ENCODE measurements at places on chromosomes 6 and 20.

GRCh38 chr6:132973514-132973993, 159.2 kb downstream of the RPS12 start:
- DNase-seq = no peak

- DNase-seq = no peak
Measured at GRCh38 chr6:158758941-158759479, 60.2 kb downstream of the EZR start.

GRCh38 chr6:142728364-142728763, 216.6 kb downstream of the HIVEP2 start:
- no peak for DNase-seq

DNA sequence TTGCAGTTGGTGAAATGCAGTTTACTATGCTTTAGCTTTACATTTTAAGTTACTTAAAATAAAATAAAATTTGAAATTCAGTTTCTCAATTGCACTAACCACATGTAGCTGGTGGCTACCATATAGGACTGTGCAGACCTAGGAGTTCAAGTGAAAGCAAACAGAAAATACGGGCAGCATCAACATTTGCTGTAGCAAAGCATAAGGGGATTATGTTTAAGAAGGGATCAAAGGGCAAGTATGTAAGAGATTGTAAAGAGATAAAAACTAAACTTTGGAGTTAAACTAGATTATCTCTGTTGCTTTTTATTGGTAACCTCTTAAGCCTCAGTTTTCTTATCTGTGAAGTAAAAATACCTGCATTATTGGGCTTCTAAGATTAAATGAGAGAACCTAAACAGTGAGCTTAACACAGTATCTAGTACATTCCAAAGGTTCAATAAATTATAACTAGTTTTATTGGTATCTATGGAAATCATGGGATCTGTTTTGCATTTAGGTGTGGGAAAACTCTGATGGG, 81.2 kb downstream of the SPTLC3 start:
- no peak for DNase-seq

DNA sequence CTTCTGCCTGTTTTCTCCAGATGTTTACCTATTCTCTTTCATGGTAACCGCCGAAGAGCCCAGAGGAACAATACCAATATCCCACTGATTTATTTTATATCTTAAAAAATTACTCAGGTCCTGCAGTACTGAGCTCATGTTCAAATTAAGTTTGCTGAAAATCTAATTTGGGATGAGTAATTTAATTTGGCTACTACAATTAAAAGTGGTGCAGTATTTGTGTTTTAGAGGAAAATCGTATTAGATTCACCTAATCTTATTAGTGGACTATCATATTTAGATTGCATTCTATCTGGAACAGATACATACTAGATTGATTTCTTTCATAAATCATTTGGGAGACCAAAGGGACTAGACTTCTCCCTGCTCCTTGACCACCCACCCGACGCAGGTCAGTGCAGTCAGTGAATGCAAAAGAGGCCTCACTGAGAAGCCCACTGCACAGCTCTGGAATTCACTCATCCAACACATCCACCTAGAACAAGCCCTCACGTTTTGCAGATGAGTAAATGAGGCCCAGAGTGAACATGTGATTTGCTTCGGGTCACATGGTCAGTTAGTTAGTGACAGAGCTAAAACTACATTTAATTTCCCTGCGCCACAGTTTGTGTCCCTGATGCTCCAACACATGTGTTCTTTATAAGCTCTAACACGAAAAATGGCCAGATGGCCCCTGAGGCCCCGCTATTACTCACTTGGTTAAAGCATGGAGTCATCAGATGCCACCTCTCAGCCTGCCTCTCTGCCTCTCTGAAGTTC, 101.8 kb downstream of the TRERF1 start:
- DNase-seq = no peak

GRCh38 chr20:13883425-13883824, 98.6 kb downstream of the NDUFAF5 start:
- no peak for DNase-seq

DNA sequence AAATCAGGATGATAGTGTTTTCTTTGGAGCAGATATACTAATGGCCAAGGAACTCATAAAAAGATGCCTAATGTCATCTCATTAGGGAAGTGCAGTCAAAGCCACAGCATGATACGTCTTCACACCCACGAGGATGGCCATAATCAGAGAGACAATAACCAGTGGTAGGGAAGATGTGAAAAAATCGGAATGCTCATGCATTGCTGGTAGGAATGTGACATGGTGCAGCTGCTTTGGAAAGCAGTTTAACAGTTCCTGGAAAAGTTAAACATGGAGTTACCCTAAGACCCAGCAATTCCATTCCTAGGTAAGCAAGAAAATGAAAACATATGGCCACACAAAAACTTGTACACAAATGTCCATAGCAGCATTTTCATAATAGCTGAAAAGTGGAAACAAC, 29.9 kb downstream of the BCAS1 start:
- DNase-seq = no peak

GRCh38 chr20:8244637-8245036, 112.6 kb downstream of the PLCB1 start:
- DNase-seq = no peak

GRCh38 chr6:152364866-152365265, 272.3 kb downstream of the SYNE1 start:
- no peak for DNase-seq

DNA sequence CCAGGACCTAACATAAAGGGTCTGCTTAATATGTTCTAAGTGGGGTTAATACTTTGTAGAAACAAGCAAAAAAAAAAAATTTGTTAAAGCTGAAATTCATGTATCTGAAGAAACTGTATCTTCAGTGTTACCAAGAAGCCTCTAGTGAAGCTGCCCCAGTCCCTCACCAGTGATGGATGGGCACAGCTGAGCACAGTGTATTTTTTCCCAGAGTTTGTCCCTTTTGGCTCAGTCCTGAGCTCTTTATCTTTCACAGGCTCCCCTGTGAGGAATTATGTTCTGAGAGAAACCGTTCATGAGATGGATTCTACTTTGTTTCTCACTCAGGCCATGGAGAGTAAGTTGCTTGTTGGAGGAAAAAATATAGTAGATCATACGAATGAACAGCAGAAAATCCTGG, 38.4 kb downstream of the KIF3B start:
- no peak for DNase-seq

- DNase-seq = no peak
Measured at GRCh38 chr6:149940672-149940982, 1.2 kb upstream of the ULBP2 start.

DNA sequence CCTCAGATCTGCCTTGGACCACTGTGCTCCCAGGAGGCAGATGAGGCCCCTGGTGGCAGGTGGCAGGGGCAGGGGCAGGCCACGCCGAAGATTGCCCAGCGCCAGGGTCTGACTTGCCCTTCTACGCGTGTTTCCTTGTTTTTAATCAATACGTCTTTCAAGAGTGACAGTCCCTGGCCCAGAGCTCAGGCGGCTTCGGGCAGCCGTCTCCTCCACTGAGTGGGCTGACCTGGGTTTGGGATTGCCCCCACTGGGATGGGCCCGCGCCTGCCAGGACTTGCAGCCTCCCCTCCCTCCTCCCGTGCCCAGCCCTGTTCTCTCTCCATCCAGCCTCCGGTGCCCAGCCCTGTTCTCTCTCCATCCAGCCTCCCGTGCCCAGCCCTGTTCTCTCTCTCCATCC, 21.2 kb downstream of the FRMD1 start:
- DNase-seq = no peak

DNA sequence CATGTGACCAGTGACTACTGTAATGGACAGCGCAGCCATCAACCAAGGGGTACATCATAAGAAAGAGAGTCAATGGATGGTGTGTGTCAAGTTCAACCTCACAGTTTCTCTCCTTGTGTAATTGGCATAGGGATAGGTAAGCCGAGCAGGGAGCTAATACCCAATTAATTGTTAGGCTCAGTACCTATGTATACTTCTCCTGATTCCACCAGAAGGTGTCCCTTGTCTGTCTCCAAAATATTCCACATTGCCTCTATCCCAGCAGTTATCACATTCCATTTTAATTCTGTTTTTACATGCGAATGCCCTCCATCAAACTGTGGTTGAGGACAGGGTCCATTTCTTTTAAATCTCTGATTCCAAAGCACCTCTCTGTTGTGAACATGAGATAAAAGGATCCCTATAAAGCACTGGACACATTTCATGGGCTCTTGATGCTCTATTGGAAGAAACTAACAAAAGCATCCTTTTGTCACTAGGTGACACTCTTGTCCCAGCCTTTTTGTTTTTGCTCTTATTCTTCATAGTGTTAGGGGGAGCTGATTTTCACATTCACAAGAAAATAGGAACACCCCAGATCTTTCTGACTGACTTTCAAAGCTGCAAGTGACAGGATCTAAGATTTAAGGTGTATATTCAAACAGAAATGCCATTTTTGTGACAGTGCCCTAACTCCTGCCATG, 38.9 kb downstream of the FBXO9 start:
- no peak for DNase-seq

DNA sequence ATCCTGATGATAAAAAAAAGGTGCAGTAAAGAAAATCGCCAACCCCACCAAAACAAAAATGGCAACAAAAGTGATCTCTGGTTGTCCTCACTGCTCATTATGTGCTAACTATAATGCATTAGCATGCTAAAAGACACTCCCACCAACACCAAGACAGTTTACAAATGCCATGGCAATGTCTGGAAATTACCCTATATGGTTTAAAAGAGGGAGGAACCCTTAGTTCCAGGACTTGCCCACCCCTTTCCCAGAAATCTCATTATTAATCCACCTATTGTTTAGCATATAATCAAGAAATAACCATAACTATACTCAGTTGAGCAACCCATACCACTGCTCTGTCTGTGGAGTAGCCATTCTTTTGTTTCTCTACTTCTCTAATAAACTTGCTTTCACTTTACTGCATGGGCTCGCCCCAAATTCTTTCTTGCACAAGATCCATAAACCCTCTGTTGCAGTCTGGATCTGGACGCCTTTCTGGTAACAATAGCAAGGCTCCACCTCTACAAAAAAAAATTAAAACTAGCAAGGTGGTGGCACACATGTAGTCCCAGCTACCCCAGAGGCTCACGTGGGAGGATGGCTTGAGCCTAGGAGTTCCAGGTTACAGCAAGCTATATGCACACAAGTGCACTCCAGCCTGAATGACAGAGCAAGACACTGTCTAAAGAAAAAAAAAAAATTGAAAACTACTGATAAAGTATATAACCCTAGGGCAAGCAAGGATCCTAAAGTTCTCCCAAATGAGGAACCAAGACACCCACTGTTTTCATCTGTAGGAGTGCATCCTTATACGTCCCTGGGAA, 278.8 kb upstream of the JARID2 start:
- no peak for DNase-seq

GRCh38 chr6:129849456-129849855, 11.7 kb downstream of the TMEM244 start:
- DNase-seq = no peak

- DNase-seq = no peak
Measured at GRCh38 chr6:33028220-33028849, 18.9 kb upstream of the HLA-DOA start.

DNA sequence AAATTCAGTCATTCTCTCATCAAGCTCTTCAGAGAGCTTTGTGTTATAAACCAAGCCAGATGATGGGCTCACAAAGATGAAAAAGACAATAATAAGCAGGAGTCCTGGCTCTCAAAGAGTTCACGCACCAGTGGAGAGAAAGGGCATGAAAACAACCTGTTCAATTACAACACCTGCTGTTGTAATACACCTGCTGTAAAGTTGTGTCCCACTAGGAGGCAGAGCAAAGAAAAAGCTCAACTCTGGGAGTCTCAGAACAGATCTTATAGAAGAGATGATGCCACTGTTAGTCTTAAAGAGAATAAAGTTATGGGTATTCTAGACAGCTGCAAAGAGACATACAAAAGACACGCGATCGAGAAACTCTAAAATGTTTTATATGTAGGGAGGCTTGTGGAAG, 100.6 kb downstream of the DCDC2 start:
- DNase-seq = no peak

DNA sequence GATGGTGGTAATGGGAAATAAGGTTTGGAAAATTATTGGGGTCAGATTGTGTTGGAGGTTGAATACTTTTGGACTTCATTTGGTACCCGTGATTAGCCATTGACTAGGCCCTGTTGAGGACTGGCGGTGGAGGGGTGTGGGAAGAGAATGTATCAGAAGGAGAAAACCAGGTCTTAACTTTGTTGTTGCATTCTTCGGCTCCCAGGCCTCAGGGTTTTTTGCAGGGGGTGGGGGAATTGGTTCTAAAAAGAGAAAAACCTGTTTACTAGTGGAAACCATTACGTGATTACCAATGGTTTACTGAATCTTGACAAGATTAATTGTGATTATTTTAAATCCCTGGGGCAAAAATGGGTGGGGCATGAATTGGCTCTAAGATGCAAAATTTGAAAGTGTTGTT, 85.1 kb downstream of the PHF20 start:
- DNase-seq = no peak

DNA sequence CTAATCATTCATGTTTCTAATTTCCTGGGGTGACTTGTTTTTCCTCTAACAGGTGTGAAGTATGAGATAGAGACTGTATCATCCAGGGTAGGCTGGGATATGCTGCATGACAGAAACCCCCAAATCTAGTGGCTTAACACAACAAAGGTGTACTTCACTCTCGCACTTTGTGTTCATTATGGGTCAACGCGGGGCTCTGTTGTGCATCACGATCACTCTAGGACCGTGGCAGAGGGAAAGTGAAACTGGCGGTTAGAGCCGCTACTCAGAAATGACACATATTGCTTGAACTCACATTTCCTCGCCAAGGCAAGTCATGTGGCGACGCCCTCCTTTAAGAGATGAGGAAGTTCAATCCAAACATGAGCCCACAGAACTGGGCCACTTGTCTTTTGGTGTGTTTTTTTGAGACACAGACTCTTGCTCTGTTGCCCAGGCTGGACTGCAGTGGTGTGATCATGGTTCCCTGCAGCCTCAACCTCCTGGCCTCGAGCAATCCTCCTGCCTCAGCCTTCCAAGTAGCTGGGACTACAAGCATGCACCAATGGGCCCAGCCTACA, 41.3 kb downstream of the PCNA start:
- peak; percentile 53 for DNase-seq

- DNase-seq = no peak
Measured at GRCh38 chr6:5843078-5843477, 163.6 kb downstream of the NRN1 start.

DNA sequence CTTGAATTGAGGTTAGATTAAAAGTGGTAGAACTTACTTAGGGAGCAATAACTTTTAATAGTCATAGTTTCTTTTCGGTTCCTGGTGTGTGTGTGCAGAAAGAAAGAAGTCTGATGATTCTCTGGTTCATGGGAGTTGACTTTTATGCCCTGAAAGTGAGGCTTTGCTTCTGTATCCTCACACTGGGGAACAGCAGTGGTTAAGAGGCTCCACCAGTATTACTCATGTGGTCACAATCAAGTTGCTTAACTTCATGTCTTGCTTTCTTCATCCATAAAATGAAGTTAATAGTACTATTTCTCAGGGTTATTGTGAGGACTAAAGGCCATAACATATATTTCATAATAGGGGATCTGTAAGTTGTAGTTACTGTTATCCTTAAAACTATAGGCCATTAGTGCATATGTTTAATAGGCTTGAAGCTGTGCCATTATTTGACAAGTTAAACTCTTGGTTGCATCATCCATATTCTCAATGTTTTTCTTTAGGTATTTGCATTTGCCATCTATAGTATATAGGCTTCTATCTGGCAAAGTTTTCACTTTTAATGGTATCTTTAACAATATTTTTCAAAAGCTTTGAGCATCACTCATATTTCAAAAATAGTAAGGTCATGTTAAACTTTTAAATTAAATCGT, 262.4 kb downstream of the PLCB1 start:
- DNase-seq = no peak

Measured in stimulated activated CD4-positive, alpha-beta T cell treated with anti-CD3 and anti-CD28 coated beads, Interleukin-4, amount 100 ng/mL, for 4 hours (primary cell).